ENCODE measurements at places on chromosomes 6 and 20. TPM values are rescaled to one million over a fixed set of nuclear protein-coding genes. Genes with fewer than 3 reads are reported as not detected.

The RUNX2 gene
- total RNA-seq: 35.4 TPM

GRCh38 chr20:61295682-61296628 is 43.9 kb downstream of the CDH4 start:
- DNase-seq: peak; percentile 73

DNA sequence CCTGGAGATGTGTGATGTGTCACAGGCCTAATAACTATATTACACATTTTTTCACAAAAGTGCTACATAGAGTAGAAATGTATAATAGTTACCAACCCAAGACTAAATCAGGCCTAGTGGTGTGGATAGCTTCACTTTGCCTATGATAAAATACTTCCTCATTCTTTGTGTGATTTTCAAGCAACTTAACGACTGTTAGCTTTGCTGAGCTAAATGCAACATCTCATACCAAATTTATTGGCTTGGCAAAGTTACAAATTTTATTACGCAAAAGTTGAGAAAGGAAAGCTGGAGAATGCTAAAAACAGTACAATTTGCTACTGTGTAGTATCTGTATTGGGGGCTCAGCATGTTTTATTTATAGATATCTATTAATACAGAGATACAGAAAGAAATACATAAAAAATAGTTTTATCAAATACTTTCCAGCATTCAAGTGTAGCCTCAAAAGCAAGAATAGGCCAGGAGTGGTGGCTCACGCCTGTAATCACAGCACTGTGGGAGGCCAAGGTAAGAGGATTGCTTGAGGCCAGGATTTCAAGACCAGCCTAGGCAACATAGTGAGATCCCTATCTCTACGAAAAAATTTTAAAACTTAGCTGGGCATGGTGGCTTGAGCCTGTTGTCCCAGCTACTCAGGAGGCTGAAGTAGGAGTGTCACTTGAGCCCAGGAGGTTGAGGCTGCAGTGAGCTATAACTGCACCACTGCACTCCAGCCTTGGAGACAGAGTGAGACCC is 3.6 kb upstream of the EDN1 start:
- DNase-seq: peak; percentile 88

The OOEP gene
- 0.36 TPM for total RNA-seq

GRCh38 chr6:125188037-125188436 is 34.5 kb downstream of the TPD52L1 start:
- no peak for DNase-seq

- DNase-seq: no peak
Observed at GRCh38 chr6:33091957-33092356, 16.2 kb downstream of the HLA-DPB1 start.

DNA sequence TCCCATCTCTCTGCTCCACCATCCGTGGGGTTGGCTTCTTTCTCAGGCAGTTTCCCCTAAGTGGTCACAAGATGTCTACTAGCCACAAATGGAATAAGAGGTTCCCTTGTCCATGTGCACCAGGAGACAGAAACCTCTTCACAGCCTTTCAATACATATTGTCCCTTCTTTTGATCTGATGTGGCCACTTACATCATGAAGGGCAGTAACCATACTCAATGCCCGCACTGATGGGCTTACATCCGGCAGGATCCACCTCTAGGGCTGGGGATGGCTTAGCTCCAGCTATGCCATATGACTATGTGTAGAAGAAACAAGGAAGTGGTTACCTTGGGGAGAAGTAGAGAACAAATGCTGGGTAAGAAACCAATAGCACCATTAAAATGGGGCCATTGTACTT is 64.4 kb downstream of the PLEKHG1 start:
- no peak for DNase-seq

The B4GALT5 gene
- 43.9 TPM for total RNA-seq
